ENCODE measurements at places on chromosomes 7 and 10. TPM values are rescaled to one million over a fixed set of nuclear protein-coding genes. Genes with fewer than 3 reads are reported as not detected.

Gene FAM24B
- 15.3 TPM for total RNA-seq

Gene SLC18A3
- not detected for total RNA-seq

Gene FXYD4
- not detected for total RNA-seq

Gene THSD7A
- not detected for total RNA-seq

Gene LGI1
- not detected for total RNA-seq

Gene HOGA1
- total RNA-seq = not detected

Gene RPEL1
- not detected for total RNA-seq

Gene NUDT13
- 1.2 TPM for total RNA-seq

Gene CFAP70
- 0.80 TPM for total RNA-seq

Gene SLIT1
- total RNA-seq = 1.5 TPM

- no peak overlapping the region for H3K4me3 ChIP-seq
- H3K27ac ChIP-seq = no peak overlapping the region
- peaks cover 17% of the 10 kb centered on the region for H3K36me3 ChIP-seq
- no peak for DNase-seq
These were observed 68.3 kb downstream of the HYCC1 start for GRCh38 chr7:22945584-22945983.

- H3K36me3 ChIP-seq = no peaks in the 10 kb centered on the region
- H3K4me3 ChIP-seq = no peak overlapping the region
- H3K27me3 ChIP-seq = no peaks in the 10 kb centered on the region
These were observed 507.8 kb downstream of the SORCS3 start for GRCh38 chr10:105148921-105149320.

- no peaks in the 10 kb centered on the region for H3K27me3 ChIP-seq
- no peak overlapping the region for H3K27ac ChIP-seq
- DNase-seq = no peak
- no peaks in the 10 kb centered on the region for H3K36me3 ChIP-seq
These were observed 91.3 kb downstream of the CD36 start for GRCh38 chr7:80729591-80730320.

GRCh38 chr7:93629291-93629801, 54.8 kb upstream of the CALCR start:
- no peaks in the 10 kb centered on the region for H3K36me3 ChIP-seq
- H3K27ac ChIP-seq = no peak overlapping the region
- DNase-seq = no peak

DNA sequence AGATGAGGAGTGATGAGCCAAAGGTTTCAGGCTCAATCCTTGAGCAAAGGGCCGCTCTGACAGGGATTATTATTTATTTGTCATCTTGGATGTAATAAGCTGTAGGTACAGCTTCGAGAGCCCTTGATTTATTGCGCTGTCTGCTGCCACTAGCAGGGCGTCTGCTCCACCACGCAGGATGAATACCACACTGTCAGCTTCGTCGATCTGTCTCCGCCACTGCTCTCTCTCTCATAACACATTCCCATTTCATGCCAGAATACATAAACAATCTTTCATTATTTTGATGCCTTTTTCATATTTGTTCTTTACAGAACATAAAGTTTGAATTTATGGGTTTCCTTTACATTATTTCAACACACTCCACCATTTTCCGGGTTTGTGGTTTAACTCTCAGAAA, 276.6 kb downstream of the LRMDA start:
- H3K36me3 ChIP-seq = no peaks in the 10 kb centered on the region
- no peak overlapping the region for H3K4me3 ChIP-seq
- peaks cover 15% of the 10 kb centered on the region for H3K27me3 ChIP-seq
- no peak overlapping the region for H3K27ac ChIP-seq
- DNase-seq = no peak

DNA sequence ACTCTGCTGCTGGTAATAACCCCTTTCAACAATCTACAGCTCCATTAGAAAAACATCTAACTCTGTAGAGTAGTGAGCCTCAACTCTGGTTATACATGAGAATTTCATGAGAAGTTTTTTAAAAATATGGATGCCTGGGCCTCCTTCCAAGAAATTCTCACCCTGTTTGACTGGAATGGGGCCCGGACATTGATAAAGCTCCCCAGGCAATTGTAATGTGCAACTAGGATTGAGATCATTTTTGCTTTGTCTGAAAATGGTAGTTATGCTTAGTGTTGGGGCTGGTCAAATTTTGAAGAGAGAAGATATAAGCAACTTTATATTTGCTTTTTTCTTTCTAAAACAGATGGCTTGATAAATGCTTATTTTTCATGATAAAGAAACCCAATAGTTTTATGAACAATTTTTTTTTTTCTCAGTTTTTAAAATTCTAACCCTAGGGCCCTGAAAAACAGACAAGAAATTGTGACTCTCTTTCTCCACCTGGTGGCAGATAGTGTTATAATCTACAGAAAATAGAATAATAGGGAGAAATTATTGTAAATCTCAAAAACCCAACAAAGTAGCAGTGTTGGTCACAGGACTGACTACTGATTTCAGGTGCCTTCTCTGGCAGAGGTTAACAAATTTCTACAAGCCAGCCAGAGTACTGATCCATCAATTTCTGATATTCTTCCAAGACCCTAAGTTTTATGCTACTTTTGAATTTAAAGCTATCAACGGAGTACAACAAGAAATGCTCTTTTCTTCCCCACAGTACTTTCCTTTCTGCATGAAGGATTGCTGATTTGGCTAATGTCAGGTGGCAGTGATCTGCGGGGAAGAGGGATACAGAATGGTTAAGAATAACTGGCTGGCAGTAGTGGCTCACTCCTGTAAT, 174.8 kb downstream of the DKK1 start:
- no peak overlapping the region for H3K27ac ChIP-seq
- H3K27me3 ChIP-seq = no peaks in the 10 kb centered on the region
- H3K4me3 ChIP-seq = no peak overlapping the region

DNA sequence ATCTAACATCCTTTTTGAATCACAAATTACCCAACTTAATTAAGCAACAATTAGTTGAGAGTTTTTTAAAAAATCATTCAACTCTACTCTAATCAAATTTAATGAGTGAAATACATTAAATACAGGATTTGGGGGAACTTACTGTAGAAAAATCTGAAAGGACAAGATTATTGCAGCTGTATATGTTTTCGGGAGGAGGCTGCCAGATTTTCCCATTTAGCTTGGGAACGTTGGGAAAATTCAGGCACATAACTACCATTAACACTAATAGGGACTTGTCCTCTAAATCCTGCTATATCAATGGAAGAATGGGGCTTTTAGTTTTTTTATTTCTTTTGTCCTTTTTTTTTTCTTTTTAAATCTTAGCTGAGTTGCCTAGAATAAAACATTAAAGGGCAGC, 691.4 kb upstream of the FZD8 start:
- H3K27me3 ChIP-seq = no peaks in the 10 kb centered on the region
- no peak for DNase-seq
- H3K27ac ChIP-seq = no peak overlapping the region

- no peak overlapping the region for H3K4me3 ChIP-seq
- H3K4me1 ChIP-seq = peaks cover 8% of the 10 kb centered on the region
- H3K27ac ChIP-seq = no peak overlapping the region
- no peak for DNase-seq
- no peaks in the 10 kb centered on the region for H3K27me3 ChIP-seq
These were observed 23.0 kb upstream of the EGFR start for GRCh38 chr7:54995610-54996363.

Data from activated CD8-positive, alpha-beta memory T cell treated with anti-CD3 and anti-CD28 coated beads, Interleukin-2, amount 10 ng/mL, durations not matched to agents 7 days and 5 days (primary cell).